Thyroid gland (tissue), 4 donors: ENCODE measurements at places on chromosomes 6 and 20. TPM values are rescaled to one million over a fixed set of nuclear protein-coding genes. Genes with fewer than 3 reads are reported as not detected.

DNA sequence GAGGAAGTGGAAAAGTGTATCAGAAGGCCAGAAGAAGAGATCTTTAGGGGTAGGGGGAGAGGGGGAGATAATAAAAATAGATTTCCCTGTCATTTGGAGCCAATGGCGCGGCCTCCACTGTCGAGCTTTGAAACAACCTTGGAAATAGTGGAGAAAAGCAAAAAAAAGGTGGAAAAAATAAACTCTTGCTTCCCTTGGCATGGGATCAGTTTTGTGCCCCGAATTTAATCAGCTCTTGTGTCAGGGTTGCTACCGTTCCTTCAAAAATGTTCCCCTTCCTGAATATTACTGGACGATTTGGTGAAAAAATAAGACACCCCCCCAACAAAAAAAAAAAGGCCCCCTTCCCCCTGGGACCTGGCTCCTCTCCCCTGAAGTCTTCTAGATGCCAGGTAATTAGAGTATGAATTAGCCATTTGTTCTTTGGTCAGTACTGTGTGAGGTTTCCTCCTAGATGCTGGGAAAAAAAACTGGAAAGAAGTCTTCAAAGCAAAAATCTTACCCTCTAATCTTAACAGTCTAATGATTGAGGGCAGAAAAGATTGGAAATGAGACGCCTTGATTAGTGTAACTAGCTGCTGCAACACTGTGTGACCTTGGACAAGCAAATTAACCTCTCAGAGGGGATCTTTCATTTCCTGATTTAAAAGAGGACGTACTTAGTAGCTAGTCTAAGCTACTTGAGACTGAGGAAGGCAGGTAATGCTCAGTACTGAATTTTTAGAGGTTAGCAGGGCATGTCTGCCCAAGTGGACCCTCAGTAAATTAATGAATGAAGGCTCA is 872 bp upstream of the RBM39 start:
- DNase-seq: peak; percentile 18
- H3K36me3 ChIP-seq: peaks cover 19% of the 10 kb centered on the region
- peaks cover 24% of the 10 kb centered on the region for H3K4me1 ChIP-seq

GRCh38 chr20:62795023-62795761 is 1.1 kb upstream of the MRGBP start:
- no peaks in the 10 kb centered on the region for H3K27me3 ChIP-seq
- peak overlapping the region; percentile 29 for H3K27ac ChIP-seq
- peak overlapping the region; percentile 45 for H3K4me3 ChIP-seq
- peaks cover 25% of the 10 kb centered on the region for H3K4me1 ChIP-seq

CLPSL2 gene
- not detected for total RNA-seq

DNA sequence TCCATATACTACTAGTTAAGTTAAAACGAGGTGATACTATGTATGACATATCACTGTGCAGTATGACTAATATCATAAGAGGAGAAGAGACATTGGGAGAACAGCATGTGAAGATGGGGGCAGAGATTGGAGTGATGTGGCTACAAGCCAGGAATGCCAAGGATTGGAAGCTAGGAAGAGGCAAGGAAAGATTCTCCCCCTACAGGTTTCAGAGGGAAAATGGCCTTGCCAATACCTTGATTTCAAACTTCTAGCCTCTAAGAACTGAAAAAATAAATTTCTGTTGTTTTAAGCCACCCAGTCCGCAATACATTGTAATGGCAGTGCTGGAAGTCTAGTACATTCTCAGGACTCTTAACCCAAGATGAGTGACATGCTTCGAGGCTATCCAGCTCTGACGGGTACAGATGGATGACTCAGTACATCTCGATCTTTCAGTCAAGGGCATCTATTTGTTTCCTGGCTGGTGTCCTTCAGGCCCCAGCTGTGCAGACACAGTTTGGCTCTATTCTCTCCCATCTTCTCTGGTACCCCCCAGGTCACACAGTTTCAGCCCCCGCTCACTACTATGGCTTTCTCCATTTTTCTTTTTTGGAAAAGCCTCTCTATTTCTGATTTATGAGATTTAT is 55.5 kb upstream of the THEMIS start:
- H3K36me3 ChIP-seq: no peaks in the 10 kb centered on the region
- no peaks in the 10 kb centered on the region for H3K27me3 ChIP-seq
- no peaks in the 10 kb centered on the region for H3K4me1 ChIP-seq

HLA-F gene
- total RNA-seq: 34.4 TPM

- H3K36me3 ChIP-seq: no peaks in the 10 kb centered on the region
- no peaks in the 10 kb centered on the region for H3K27me3 ChIP-seq
- H3K4me3 ChIP-seq: no peak overlapping the region
- H3K4me1 ChIP-seq: peaks cover 6% of the 10 kb centered on the region
These were observed 3.1 kb upstream of the MAVS start for GRCh38 chr20:3843490-3843889.

DNA sequence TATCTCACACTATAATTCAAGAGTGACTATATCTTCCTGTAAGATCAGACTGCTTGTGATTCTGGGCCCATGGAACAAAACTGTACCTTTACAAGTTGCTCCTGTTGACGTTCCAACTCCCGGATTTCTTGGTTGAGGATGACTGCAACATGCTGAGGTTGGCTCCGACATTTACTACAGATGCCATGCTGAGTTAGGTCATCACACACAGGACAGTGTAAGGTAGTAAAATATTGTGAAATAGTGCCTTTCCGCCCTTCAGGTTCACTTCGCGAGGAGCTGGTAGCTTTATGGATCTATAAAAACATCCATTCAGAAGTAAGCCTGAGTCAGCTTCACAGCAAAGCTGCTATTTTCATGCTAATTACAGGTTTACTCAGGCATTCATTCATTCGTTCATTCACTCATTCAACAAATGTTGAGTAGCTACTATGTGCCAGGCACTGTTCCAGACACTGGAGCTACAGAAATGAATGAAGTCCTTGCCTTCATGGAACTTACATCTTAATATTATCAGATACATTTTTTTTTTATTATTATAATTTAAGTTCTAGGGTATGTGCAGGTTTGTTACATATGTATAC is 175.7 kb downstream of the REV3L start:
- peaks cover 29% of the 10 kb centered on the region for H3K36me3 ChIP-seq
- H3K27me3 ChIP-seq: no peaks in the 10 kb centered on the region
- no peak overlapping the region for H3K27ac ChIP-seq
- H3K4me1 ChIP-seq: no peaks in the 10 kb centered on the region
- H3K4me3 ChIP-seq: no peak overlapping the region

DNA sequence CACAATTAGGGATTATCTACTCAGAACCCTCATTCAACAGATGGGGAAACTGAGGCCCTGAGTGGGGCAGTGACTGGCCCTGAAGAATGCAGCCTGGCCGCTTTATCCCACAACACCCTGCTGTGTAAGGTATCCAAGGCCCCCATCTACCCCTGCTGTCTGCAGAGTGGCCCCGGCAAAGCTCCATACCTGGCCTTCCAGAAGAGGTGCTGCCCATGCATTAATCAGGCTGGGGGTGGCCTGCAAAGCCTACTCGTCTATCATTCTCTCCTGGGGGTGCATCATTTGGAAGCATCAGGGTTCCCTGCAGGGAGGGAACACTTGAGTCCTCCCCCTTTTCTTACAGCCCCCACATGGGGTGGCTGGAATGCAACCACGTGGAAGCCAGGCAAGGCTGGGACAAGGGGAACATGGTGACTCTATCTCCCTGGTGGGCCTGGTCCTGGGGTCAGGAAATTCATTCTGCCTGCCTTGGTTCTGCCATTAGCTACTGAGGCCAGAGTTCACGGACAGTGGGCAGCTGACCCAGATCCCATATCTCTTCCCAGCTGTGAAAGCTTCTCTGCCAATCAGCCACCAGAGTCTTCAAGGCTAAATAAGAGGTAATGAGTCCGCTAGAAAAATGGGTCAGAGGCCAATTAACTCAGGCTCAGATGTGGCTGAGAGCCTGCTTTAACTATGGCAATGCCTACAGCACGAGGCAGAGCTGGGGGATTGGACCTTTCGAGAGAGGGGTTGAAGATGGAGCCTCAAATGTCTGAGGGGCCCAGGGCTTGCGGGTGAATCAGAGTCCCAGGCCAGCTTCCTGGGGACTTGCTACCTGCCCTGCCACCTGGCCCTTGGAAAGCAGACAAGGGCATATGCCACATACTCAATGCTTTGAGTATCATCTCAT is 72.3 kb upstream of the TOX2 start:
- no peaks in the 10 kb centered on the region for H3K27me3 ChIP-seq
- no peak overlapping the region for H3K4me3 ChIP-seq
- no peak for DNase-seq
- H3K36me3 ChIP-seq: no peaks in the 10 kb centered on the region
- no peak overlapping the region for H3K27ac ChIP-seq
- no peaks in the 10 kb centered on the region for H3K4me1 ChIP-seq

TRIM26 gene
- total RNA-seq: 59.5 TPM

BPIFB3 gene
- not detected for total RNA-seq

FNDC11 gene
- total RNA-seq: 0.40 TPM
